ENCODE measurements at places on chromosomes 11 and 22.

- DNase-seq: no peak
These were observed 28.3 kb upstream of the TP53I11 start for GRCh38 chr11:44978961-44979331.

DNA sequence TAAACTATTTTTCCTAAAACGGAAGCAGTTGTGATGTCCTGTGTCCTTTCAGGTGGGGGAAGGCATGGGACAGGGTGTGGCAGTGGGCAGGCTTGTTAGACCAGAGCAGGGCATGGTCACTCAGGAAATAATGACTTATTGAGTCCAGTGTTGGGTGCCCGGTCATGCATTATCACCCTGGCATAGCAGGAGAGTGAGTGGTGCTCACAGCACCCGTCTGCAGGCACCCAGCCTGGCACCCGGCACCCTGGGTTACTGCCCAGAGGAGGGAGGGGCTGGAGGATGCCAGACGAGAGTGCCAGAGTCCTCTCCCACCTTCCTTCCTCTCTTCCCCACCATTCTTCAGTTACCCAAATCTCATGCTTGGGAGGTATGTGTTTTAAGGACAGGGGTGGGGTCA lies 59.1 kb downstream of the ST3GAL4 start:
- no peak for DNase-seq

- DNase-seq: peak; percentile 39
These were observed 7.6 kb upstream of the JHY start for GRCh38 chr11:122874991-122875390.

- DNase-seq: peak; percentile 55
These were observed at the start of gene TMA7B for GRCh38 chr22:39959640-39960447. Gene TMA7B (plus strand): TSS chr22:39960397. CDS start chr22:39964375, 3,978 bp downstream.

DNA sequence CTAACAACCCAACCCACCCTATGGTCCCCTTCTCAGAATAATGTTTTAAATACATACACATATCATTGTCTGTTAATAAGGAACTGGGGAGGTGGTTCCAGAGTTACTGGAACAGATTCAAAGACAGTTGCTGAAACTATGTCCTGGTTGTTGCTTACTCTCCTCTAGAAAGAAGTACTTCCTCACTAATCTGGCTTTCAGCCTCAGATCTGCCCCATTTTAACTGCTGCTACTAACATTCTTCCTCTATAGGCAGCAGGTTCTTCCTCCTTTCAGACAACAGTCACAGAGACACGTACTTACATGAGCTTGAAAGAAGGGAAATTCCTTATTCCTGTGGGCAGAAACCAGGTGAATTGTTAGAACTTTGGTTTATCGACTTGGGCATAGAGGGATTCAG lies 8.1 kb upstream of the NEU3 start:
- DNase-seq: no peak

DNA sequence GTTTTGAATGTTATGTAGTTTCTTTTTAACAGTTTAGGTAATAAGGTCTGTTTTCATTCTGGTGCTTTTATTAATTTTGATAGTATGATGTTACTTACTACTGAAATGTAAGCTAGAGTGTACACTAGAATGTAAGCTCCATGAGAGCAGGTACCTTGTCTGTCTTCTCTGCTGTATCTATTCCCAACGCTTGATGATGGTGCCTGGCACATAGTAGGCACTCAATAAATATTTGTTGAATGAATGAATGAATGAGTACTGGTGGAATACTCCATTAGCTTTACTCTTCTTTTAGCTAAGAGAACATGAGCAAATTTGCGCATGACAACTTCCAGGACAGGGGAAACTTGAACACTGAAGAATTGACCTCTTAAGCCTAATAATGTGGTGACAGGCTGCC lies 6.6 kb upstream of the NAT10 start:
- DNase-seq: no peak

DNA sequence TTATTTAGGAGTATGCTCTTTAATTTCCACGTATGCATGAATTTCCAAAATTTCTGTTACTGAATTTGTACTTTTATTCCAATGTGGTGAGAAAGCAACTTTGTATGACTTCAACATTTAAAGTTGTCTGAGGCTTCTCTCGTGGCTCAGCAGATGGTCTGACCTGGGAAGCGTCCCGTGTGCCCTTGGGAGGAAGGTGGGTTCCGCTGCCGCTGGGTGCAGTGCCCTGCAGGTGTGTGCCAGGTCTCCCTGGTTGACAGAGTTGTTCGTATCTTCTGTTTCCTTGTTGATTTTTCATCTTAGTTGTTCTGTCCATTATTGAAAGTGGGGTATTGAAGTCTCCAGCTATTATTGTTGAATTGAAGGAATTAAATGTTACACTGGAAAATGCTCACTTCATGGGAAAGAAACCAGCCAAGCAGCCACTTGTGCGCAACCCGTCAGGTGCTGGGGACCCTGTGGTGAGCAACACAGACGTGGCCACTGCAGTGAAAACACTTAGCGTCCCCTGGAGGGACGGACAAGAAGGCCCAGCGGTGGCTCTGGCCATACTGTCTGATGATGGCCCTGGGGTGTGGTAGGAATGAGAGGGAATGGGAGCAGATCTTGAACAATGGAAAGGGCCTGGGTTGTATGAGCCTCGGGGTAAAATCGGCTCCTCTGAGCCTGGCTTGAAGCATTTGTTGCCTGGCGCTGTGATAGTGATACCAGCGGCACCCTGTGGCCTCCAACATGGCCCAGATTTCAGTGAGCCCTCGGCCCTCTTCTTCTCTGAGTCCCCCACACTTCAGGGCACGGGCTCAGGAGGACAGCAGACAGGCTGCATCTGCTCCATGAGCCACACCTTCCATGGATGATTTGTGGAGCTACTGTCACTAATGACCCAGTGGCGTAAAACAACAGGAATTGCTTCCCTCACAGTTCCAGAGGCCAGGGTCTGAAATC lies 31.5 kb upstream of the KRTAP5-7 start:
- no peak for DNase-seq

All from AG10803 (cell line).